ENCODE measurements at places on chromosomes 16 and 17.

- DNase-seq: no peak
Observed at GRCh38 chr17:76004750-76005262, 4.2 kb downstream of the CDK3 start.

DNA sequence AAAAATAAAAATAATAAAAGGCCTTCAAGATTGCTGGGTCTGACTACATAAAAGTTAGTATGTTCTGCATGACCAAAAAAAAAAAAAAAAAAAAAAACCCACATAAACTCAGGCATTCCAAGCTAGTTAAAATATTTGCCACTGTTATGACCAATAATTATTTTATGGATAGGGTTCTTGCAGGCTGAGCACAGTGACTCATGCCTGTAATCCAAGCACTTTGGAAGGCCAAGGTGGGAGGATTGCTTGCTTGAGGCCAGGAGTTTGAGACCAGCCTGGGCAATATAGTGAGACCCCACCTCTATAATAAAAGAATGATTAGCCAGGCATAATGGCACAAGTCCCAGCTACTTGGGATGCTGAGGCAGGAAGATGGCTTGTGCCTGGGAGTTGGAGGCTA is 8.1 kb downstream of the SCNN1B start:
- DNase-seq: no peak

DNA sequence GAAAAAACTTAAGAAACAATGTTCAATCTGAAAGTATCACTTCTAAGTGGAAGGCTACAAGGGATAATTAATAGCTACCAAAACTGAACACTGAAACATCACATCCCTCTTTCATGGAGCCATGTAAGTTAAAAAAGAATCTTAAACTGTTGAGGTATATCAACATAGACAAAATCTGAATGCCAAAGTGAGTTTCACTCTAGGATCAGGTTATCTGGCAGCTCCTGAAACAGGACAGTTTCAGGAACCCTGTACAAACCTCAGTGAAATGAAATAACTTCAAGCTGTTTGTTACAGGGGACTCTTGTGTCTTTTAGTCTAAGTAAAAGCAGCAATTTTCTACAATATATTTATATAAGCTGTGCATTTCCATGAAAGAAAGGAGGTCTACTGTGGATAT is 73.2 kb downstream of the KANSL1 start:
- no peak for DNase-seq

DNA sequence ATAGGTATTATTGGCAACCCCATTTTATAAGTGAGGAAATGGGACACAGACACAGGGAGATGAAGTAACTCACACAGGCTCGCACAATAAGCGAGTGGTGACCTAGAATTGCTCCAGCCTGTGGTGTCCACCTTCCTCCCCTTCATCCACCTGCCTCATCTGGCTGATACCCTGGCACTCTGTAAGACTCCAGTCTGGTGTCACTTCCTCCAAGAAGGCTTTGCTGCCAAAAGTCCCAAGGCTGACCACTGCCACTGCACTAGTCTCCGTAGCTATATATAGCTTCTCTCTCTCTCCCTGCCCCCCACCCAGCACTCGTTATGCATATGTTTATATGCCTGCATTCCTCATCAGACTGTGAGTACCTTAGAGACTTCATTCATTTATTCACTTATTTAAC is 66.1 kb upstream of the SREBF1 start:
- no peak for DNase-seq

DNA sequence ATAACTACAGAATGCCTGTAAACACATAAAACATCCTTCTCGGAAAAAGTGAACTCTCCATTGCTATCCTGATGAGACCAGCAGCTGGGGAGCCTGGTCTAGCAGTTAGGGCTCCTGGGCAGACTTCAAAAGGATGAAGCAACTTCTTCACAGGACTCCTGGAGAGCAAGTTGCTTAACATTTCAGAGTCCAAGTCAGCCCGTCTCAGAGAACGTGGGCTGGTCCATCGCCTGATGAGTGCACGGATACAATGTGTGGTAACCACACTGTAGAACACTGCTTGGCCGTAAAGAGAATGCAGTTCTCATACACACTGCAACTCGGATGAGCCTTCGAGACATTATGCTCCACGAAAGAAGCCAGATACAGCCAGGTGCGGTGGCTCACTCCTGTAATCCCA is 52.7 kb downstream of the TMEM235 start:
- DNase-seq: no peak

DNA sequence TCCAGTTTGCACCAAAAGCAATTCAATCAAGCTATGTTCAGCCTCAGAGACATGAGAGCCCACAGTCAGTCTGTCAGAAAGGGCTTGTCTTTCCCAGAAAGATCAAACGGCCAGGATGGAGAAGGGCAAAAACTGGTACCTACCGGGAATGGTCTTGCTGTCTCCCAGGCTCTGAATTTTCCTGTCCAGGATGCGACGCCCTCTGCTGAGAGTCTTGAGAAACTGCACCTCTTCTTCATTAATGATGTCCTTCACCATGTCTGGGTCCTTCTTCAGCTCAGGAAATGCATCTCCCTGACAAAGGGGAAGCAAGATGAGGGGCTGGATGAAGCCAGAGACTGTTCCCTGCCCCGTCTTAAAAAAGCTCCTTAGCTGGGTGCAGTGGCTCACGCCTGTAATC is 15.8 kb upstream of the EXOSC6 start:
- peak; percentile 51 for DNase-seq

Data from M059J (cell line).